ENCODE measurements at places on chromosomes 1 and 21. TPM values are rescaled to one million over a fixed set of nuclear protein-coding genes. Genes with fewer than 3 reads are reported as not detected.

DNA sequence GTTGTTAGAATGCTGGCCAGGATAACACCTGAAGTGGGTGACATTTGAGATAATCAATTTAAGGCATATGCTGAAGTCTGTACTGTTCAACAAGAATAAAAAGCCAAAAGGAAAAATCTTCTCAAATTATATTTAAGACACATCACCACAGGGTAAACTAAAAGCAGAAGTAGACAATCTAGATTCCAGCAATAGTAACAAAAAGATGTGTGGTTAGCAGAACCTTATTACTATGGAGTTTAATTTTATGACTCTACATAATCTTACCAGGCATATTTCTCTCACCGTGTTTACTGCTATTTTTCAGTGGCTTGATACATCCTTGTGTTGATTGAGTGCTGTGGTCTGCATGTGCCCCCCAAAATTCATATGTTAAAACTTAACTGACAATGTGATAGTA lies 300.4 kb upstream of the ZP4 start:
- DNase-seq, result no peak

- DNase-seq, result no peak
These were observed 3.2 kb downstream of the TRIM17 start for GRCh38 chr1:228413241-228414010.

DNA sequence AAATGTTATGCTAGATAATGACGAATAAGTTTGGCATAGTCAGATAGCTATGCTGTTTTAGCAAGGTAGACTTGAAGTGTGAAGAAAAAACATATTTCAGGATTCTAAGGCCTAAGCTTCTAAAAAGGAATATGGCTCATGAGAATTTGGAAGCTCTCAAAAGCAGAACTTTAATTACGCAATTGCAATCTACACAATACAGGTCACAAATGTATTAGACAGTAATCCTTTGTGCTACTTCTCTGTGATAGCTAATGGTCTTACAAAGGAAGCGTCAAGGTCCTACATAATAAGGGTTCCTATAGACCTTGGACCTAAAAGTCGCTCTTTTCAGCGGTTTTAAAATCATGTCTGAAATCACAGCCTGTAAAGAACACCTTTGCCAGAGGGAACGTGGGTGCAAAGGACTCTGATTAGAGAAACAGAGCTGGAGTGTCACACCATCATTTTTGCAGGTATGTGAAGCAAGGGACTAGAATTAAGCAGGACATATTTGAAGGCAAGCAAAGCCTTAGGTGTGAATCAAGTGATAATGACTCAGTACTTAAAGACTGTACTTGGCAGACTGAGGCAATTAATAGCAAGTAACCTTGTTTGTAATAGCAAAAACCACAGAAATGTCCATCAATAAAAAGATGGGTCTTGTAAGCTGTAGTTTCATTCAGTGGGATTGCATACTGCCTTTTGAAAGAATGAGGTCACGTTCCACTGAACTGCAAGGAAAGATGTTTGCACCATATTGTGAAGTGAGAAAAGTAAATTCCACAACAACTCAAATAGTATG lies 420.2 kb downstream of the KCTD3 start:
- no peak for DNase-seq

DNA sequence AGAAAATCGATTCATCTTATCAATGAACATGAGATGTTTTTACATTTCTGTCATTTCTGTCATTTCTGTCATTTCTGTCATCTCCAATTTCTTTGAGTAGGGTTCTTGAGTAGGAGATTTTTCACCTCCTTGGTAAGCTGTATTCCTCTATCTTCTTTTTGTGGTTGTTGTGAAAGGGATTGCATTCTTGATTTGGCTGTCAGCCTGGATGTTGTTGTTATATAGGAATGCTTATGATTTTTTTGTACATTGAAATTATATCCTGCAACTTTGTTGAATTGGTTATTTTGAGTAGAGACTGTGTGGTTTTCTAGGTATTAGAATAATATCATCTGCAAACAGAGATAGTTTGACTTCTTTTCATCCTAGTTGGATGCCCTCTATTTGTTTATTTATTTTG lies 1233.7 kb downstream of the PLA2G4A start:
- DNase-seq, result no peak

GRCh38 chr1:151684128-151684527 lies 32.5 kb downstream of the CELF3 start:
- no peak for DNase-seq

DNA sequence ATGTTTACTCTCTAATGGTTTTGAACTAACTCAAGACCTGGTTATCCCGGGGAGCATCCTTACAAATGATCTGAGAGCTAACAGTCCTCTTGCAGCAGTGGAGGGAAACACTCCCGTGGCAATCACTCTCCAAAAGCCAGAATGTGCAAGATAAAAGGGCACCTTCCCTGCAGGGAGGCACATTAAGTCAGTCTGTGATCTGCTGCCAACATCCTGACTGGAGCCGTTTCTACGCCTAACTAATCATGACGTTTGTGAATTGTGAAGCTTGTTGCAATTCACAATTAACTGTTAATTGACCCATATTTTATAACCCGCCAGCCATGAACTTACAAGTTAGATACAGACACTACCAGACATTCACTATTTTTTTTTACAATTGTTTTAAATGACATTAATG lies 52.1 kb upstream of the LGALS8 start:
- no peak for DNase-seq

DNA sequence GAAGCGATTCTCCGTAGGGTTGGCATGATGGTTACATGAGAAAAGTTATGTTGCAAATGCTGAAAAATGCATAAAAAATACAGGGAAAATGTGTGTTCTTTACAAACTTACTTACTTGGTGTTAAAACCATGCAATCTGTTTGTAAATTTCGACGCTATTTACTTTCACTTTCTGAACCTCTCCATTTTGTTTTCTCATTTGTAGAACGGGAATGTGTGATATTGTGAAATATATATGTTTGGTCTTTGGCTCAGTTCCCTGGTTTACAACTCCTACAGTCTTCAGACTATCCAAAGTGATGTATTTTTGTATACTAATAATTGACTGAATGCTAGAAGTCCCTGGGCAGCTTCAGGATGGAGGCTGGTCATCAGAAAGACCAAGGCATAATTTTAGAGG lies 982.3 kb downstream of the ADGRL2 start:
- DNase-seq, result no peak

DNA sequence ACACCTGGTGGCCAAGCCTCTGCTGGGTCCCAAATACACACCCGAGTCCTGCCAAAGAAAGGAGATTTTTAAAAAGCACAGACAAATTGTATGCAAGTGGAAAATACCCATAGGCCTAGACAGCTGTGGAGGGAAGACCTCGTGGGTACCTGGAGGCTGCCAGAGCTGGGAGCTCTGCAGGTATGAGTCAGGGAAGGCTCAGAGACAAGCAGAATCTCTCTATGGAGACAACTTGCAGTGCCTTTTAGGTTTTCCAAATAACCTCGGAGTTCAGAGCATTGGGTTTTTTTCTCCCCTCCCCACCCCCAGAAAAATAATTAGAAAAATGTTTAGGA lies 127.7 kb downstream of the EDEM3 start:
- DNase-seq, result no peak

Gene BECN2
- total RNA-seq, result not detected

Gene OR2W3
- total RNA-seq, result 0.27 TPM

DNA sequence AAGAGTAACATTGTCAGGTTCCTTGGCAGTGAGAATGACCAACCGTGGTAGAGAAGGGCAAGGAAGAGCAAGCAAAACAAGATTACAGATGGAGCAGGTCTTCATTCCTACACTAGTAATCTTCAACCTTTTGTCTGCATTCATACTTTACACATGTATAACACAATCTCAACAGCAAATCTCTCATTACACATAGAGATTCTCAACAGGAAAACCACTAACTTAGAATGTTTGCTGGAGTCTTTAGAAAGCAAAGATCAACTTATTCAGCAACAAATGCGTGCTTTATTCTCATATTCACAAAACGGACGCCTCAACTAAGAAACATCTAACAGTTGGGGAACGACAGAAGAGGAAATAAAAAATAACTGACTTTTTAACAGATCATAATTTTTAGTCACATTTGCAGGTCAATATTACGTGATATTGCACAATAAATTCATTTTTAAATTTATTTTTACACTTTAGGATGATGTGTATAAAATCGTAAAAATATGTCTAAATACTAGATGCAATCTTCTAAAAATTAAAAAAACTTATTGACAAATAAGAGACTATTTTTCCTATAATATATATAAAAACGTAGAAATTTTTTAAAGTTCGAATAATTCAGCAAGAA lies 82.9 kb downstream of the ARID4B start:
- no peak for DNase-seq

- DNase-seq, result no peak
These were observed 212.1 kb downstream of the GPR52 start for GRCh38 chr1:174659823-174660222.
